MCF 10A (cell line): ENCODE measurements at places on chromosomes 11 and 22. TPM values are rescaled to one million over a fixed set of nuclear protein-coding genes. Genes with fewer than 3 reads are reported as not detected.

DNA sequence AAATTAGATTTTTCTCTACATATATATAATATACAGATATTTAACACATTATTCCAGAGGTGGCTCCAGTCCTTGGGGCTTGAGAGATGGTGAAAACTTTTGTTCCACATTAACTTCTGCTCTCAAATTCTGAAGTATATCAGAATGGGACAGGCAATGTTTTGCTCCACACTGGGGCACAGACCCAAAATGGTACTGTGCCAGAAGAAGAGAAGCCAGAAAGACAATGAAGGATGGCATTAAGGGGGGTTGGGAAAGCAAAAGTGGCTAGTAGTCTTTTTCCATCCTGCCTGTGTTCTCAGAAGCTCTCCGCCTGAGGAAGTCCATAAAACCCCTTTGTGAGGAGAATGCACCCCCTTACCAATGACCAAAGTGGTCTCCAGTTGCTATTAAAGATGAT is 40.1 kb downstream of the OSBP start:
- no peak for DNase-seq

DNA sequence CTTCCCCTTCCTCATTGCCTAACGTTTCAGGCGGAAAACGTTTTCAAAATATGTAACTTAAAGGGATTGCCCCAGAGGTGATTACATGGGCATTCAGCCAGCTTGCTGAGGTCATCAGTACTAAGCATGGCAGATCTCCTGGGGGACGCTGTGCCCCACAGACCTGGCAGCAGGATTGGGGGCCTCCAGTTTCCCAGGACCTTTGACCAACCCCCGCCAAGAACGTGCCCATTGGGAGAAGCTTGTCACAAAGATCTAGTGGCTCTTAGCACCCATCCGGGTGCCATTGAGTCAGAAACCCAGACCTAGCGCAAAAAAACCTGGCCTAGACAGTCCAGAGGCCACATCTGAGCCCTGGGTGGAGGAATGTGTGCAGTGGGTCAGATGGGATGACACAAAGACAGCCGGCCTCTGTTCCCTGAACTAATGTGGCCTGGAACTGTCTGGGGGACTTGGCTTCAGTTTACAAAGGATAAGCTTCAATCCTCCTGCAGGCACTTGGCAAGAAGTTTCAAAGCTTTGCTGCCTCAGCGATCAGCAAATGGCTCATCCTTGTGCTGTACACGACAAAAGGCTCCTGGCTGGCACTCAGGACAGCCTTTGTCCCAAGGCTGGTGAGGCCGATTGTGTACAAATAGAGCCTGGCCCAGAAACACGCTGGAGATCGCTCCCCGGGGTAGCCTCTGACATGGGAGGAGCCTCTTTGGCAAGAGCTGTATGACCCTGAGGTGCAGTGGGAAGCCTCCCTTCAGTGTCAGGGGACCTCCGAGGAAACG is 9.5 kb downstream of the C1QTNF6 start:
- DNase-seq, result peak; percentile 76

DNA sequence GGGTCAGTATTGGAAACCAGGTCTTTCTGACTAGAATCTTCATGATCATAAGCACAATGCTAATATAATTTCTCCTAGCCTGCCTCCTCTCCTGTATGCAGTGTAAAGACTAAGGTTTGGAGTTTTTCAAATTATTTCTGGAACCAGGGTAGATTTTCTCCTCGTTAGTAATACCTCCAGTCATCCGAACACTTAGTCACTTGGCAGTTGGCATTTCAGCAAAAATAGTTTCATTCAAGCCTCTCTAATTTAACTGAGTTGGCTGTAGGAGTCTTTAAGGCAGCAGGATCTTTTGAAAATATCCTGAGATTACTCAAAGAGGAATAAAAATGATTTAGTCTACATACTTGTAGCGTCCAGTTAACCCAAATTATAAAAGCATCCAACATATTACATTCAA is 6.3 kb downstream of the TYR start:
- no peak for DNase-seq

DNA sequence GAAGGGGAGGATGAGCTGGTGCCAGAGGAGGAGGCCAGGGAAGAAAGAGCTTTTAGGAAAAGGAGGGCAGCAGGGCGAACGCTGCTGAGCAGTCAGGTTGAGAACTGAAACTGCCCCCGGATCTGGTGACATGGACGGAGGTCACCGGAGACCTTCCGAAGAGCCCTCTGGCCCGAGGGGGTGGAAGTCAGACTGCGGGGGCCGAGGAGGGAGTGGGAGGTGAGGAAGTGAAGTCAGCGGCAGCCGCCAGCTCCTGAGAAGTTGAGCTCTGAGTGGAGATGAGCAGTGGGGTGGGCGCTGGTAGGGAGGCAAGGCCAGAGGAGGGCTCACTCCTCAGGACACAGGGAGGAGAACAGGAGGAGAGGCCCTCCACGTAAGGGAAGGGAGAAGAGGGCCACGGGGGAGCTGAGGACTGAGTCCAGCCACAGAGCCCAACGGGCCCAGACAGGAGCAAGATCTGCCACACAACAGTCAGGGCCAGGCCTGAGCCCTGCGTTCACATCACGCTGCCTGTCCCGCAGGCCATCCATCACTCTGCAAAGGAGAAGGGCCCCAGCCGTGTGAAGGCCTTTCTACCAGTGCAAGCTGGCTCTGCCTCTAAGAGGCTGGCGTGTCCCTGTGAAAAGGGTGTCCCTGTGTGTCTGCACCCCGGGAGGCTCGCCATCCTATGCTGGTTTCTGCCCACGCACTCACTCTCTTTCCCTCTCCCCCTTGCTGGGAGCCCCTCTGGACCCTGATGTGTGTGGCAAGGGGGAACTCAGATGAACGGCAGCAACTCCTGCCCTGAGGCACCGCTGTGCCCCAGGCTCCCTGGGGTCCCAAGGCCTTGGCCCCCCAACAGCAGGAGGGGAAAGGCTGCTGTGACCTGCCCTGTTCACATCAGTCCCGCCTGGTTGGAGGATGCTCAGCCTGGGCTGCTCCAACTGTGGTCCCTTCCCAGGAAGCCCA is 19.0 kb upstream of the LRRC32 start:
- DNase-seq, result no peak

The ARHGAP42 gene
- 2.5 and 2.7 TPM in 2 replicates for total RNA-seq

The WNT7B gene
- total RNA-seq, result 0.28 and 0.39 TPM in 2 replicates

- no peak for DNase-seq
Observed at GRCh38 chr11:17850336-17850735, 115.8 kb downstream of the KCNC1 start.

DNA sequence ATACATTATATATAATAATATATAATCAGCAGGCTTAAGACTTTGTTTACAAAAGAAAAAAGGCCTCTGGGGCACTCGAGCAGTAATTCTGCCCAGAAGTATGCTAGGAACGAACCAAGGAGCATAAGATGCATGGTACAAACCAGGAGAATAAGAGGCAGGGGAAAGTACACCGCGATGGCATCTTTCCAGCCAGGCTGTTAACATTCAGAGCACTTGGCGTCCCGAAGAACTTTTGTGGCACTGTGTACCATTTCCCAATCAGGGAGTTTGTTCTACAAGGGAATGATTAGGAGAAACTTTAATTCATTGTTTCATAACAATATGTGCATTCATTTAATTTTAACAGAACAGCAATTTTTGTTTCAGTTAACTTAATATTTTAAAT is 125.1 kb downstream of the WT1 start:
- no peak for DNase-seq

GRCh38 chr11:48081151-48082010 is 101.0 kb downstream of the PTPRJ start:
- peak; percentile 35 for DNase-seq

The VSIG10L2 gene
- not detected in 2 replicates for total RNA-seq

GRCh38 chr11:1450949-1451710 is 35.4 kb downstream of the MOB2 start:
- DNase-seq, result no peak

GRCh38 chr11:117551761-117552343 is 224.2 kb downstream of the CEP164 start:
- DNase-seq, result no peak

DNA sequence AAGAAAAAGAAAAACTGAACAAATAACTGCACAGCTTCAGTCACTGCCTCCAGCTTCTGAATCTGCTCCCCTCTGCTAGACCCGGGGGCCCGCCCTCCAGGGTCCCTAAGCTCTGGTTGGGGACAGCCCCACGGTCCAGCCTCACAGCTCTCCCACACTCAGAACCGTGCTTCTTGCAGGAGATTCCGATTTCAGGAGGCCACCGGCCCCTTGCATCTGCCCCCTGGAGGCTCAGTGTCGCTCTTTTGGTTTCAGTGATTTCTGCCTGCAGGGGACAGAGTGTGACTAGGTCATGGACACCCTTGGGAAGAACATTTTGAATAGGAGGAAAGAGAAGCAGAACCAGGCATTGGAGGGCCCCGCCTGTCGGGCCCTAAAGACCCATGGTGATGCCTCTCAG is 23.1 kb upstream of the RPS3 start:
- DNase-seq, result no peak
